ENCODE measurements at places on chromosomes 6 and 20.
A peak's percentile ranks its signal among the peaks of the same experiment; 100 is the strongest.

GRCh38 chr6:70221025-70221714 lies 81.7 kb downstream of the COL9A1 start:
- DNase-seq = peak; percentile 24

- peak; percentile 87 for DNase-seq
These were observed 27.9 kb upstream of the ABT1 start for GRCh38 chr6:26568601-26569432.

- no peak for DNase-seq
These were observed 4.0 kb upstream of the BPI start for GRCh38 chr20:38299963-38300362.

DNA sequence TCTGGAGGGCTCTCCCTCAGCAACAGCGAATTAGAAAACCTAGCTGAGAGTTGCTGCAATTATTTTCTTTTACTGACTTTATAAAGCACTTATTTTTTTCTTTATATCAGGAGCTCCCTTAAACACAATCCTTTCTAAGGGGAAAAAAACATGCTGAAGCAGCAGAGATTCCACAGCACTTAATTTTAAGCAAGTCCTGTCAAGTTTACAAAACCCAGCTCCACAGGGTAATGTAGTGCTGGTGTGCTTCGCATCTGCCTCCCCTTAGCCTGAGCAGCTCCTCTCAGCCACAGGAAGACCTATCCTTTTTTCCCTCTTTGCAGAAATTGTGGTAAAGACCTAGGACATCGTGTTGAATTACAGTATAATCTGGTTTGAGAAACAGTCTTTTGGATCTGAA lies 208.1 kb upstream of the SYNDIG1 start:
- no peak for DNase-seq

GRCh38 chr20:62685781-62686555 lies 22.7 kb upstream of the NTSR1 start:
- DNase-seq = no peak

GRCh38 chr20:13723011-13723410 lies 61.7 kb downstream of the ESF1 start:
- no peak for DNase-seq

- no peak for DNase-seq
These were observed 55.8 kb downstream of the ERMARD start for GRCh38 chr6:169807229-169807628.

GRCh38 chr6:25065666-25066065 lies 129.9 kb upstream of the RIPOR2 start:
- DNase-seq = no peak

GRCh38 chr20:10555865-10556308 lies 117.9 kb downstream of the JAG1 start:
- DNase-seq = no peak

GRCh38 chr20:5072756-5073659 lies 46.8 kb downstream of the PCNA start:
- no peak for DNase-seq

GRCh38 chr6:12482386-12483375 lies 192.5 kb downstream of the EDN1 start:
- DNase-seq = no peak

- DNase-seq = no peak
These were observed 296.7 kb downstream of the SAMD5 start for GRCh38 chr6:147805155-147805554.

DNA sequence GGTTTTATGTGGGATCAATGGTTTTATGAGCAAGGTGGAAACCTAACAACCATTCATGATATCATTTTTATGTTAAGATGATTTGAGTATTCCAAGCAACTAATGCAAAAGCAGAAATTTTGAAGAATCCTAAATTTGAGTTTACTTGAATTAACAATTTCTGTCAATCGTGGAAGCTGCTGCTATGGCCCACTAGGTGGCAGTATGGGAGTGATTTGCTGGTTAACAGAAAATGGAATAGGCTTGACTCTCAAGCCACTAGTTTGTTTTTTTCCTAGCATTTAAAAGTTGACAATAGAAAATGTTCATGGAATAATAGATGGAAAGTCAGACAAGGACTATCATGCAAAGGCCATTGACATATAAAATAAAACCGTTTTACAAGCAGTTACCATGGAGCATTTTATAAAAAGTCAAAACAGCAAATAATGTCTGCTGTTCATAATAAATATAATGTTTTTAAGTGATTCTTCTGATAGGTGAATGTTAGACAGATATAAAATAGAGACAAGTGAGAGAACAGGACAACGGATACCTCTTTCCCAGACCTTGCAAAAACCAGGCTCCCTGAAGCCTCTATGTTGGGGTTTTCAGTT lies 43.0 kb upstream of the TMEM200A start:
- DNase-seq = peak; percentile 9

GRCh38 chr6:214428-214827 lies 77.9 kb upstream of the DUSP22 start:
- DNase-seq = no peak

All from germinal center (tissue), 1 donor.